Stimulated activated CD4-positive, alpha-beta T cell treated with anti-CD3 and anti-CD28 coated beads, Interleukin-1b, Interleukin-23, amount 100 ng/mL, for 24 hours (primary cell): ENCODE measurements at places on chromosomes 5 and 9.

GRCh38 chr9:109699019-109699418, 81.0 kb upstream of the PALM2AKAP2 start:
- no peak for DNase-seq

- no peak for DNase-seq
Measured at GRCh38 chr5:122195802-122196394, 66.6 kb downstream of the ZNF474 start.

DNA sequence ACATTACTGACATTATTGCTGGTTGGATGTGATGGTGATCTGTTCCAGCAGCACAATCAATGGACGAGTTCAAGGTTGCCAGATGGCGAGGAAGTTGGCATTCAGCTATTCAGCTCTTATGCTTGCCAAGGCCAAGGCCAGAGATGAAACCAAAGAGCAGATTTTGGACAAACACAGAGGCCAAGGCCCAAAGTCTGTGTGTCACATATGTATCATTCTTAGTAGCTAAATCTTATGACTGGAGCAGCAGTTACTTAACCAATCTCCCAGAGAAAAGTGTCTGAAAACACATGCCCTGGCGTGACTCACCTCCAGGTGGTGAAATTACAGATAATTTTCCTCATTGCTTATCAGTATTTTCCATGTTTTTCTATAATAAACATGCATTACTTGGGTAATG, 189.0 kb upstream of the EGFLAM start:
- DNase-seq, result no peak

- DNase-seq, result no peak
Measured at GRCh38 chr9:125747765-125748445, 732 bp downstream of the PBX3 start.

- DNase-seq, result no peak
Measured at GRCh38 chr5:146193285-146193684, 10.1 kb upstream of the RBM27 start.

GRCh38 chr5:115319007-115319406, 22.6 kb upstream of the CCDC112 start:
- DNase-seq, result no peak

DNA sequence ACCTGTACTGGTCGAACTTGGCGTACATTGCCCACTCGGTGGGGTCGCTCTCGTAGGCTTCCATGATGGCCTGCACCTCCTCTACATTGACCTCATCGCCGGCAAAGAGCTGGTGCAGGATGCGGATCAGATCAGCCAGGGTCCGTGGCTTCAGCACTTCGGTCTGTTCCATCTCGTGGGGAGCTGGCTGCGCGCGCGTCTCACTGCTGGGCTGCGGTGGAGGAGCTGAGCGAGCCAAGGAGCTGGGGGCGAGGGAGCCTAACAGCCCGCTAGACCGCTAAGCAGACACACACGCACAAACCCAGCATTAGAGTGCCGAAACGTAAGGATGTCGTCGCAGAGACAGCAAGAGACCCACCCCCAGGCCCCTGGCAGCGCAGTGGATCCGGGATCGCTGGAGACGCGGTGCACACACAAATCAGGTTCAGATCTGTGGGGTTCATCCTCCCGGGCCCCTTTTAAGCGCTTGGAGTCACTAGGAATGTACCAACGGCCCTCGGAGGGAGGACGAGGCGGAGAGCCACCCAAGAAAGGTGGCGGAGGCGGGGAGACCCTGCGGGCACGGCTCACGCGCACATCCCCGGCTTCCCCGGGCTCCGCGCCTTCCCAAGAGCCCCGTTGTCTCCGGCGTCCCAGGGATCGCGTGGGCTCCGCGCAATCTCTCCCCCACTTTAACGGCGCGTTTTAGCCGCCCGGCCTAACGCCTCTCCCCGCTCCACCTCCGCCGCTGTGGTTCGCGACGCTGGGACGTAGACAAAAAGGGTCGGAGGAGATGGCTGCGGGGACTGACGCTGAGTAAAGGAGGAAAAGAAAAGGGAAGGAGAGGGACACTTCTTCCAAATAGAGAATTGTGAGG, at the start of gene CDO1:
TSS of gene CDO1 (minus strand) at position 434 of the 856 bp plus-strand sequence. CDS start at position 172, 262 bp downstream.
- no peak for DNase-seq

GRCh38 chr5:14331386-14331781, 188.2 kb downstream of the TRIO start:
- no peak for DNase-seq

DNA sequence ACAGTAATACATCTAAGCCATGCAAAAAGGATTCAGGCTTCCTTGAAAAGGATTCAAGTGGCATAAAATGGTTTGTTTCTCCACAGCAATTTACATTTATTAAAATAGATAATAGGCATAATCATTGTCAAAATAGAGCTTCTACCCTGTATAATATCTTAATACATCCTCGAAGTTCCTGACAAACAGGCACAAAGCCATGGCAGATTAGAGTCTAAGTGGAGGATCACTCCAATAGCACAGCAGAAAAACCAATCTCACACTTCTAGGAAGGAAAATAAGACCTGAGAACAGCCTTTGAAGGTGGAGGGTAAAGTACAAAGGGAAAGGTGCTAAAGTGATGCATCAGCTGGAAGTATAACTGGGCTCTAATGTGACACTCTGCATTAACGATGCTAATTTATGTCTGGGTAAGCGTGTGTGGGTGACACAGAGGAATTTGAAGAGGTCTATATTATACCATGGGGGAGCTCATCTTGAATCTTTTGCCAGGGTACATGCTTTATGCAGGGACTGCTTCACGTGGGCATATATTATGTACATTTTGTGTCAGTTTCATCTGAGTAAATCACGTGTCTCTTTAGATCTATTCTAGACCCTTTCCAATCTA, 28.8 kb downstream of the PPP2R2B start:
- DNase-seq, result no peak

- DNase-seq, result no peak
Measured at GRCh38 chr5:6676702-6677101, 36.5 kb upstream of the TENT4A start.

- no peak for DNase-seq
Measured at GRCh38 chr5:61447780-61448495, 115.9 kb downstream of the ZSWIM6 start.

DNA sequence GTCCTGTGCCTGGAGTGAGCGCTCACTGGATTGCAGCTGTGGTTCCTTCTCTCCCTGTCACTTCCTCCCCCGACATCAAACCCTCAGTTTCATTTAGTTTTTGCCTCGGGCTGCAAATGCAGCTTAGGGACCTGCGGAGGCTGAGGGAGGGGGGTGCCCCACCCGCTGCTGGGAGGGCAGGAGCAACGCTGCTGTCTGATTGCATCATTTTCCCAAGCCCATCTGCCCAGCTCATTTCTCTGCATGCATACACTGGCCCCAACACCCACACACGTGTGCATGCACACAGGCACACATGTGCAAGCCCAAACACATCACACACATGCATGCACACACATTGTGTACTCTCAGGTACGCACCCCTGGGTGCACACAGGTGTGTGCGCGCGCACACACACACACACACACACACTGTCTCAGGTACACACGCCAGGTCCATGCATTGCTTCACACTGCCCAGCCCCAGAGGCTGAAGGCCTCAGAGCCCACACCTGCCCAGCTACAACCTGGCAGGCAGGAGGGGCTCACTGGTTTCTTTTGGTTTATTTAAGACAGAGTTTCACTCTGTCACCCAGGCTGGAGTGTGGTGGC, 3.4 kb downstream of the ASS1 start:
- DNase-seq, result no peak

DNA sequence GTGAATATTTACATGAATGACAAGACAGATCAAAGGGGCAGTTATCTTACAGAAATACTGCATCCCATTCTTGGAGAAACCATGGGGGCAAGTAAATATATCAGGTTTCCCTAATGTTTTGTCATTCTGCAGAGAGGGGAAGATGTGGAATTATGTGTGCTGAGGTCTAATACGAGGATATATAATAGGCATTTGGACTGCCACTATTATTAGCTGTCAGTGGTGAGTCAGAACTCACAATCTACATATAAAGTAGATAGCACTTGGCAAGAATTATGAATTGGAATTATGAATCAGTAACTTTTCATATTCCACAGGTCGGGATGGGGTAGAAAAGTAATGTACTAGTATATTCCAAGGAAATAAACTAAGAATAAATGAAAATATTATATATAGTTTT, 121.7 kb downstream of the GIN1 start:
- no peak for DNase-seq

- DNase-seq, result no peak
Measured at GRCh38 chr9:131727795-131728545, 11.9 kb downstream of the RAPGEF1 start.

DNA sequence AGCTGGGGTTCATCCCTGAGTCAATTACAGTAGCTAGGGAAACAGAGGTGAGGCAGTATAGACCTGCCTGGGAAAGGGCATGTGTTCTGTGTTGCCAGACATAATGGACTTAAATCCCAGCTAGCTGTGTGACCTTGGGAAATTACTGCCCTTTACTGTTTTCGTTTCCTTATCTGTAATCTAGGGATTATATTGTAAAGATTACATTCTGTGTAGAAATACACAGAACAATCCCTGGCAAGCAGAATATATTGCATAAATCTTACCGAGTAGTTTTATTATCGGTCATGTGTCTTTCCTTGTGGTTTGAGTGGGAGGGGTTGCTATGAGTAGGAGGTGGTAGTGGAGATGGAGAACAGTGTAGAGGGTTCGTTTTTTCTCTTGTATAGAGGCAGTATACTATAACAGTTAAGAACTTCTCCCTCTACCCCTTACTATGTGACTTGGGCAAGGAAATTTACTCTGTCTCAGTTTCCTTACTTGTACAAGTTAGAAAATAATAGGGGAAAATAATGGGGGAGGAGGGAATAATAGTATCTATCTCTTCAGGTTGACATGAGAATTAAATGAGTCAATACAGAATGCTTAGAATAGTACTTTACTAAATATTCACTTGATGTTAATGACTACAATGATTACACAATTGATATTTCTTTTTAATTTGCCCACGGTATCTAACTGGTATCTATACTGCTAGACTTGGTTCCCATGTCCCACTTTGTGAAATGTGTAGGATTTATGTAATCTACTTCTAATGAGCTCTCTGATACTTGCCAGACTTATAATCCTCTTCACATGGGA, 7.1 kb upstream of the DMXL1 start:
- DNase-seq, result no peak

DNA sequence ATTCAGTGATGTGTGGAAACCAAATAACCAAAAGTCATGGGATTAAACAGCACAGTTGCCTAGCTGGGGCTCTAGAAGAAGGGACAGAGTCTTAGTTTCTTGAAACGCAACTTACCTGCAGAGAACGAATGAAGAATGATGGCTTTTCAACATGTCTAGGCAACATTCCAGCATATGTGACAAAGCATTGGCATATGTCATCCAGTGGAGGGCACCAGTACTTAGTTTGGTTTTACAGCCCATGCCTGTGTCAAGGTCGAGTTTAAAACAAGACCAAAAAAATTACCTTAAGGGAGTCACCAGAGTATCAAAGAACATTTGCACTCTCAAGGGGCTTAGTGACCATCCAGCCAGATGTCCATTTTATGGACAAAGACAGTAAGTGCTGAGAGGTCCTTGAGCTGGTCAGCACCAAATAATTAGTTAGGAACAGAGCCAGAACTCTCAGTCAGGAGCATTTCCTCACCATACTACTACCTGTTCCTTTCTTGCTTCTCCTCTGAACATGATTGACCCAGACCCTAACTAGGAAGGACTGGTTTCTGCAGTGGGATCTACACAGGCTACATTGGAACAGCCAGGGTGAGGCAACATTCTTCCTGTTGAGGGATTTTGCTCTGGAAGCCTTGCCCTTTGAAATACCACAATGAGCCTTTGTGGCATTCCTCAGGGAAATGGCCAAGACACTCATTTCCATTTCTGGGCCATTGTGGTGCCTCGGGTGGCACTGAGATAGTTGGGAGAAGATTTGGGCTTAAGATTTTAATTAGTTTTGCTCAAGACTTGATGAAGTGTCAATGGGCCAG, 75.4 kb upstream of the ANKH start:
- DNase-seq, result no peak

DNA sequence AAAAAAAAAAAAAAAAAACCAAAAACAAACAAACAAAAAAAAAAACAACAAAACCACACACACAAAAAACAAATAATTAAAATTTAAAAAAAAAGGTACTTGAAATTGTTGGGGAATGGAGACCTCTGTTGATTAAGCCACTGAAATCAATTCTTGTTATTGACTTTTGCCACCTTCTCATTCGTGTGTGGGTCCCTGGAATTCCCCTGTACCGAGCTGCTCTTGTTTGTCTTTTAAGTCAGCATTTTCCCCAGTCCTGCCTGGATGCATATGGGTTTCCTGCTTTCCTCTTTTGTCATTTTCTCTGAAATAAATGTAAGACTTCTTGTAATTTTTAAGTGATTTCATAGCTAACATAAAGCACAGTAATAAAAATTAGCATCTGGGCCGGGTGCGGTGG, 45.5 kb downstream of the GPBP1 start:
- no peak for DNase-seq

DNA sequence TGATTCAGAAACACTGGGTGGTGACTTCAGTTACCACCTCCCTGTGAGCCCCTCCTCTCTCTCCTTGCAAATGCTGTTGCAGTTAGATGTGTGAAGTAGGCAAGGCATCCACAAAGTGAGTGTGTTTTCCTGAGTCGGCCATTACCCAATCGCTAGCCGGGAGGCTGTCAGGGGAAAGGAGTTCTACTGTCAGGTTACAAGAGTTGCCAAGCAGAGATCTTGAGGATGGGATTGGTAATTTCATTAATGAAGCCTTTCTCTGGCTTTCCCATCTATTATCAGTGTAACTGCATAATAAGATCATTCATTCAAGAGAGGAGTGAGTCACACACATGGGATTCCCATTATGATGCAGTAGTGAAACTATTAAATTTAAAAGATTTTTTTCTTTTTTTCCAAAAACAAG, 106.9 kb downstream of the GLDC start:
- DNase-seq, result no peak

DNA sequence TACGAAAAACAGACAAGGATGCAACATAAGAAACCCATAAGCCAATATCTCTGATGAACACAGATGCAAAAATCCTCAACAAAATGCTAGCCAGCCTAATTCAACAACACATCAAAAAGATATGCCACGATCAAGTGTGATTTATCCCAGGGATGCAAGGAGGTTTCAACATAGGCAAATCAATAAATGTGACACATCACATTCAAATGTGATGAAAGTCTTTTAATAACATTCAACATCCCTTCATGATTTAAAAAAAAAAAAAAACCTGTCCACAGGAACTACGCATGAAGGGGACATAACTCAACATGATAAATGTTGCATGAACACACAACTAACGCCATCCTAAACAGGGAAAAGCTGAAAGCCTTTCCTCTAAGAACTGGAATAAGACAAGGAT, 102.2 kb downstream of the PLPP1 start:
- DNase-seq, result no peak

- DNase-seq, result no peak
Measured at GRCh38 chr5:76622973-76623596, at the start of gene F2RL2. F2RL2 (minus strand) TSS chr5:76623403; CDS start chr5:76623230, 173 bp downstream.
